ENCODE measurements at places on chromosomes 7 and 10.

GRCh38 chr10:76903387-76903945 is 734.1 kb downstream of the KCNMA1 start:
- DNase-seq: no peak

- no peak for DNase-seq
Observed at GRCh38 chr10:120969219-120969645, 118.1 kb downstream of the WDR11 start.

GRCh38 chr10:13669182-13669855 is 82.6 kb downstream of the PRPF18 start:
- DNase-seq: no peak

DNA sequence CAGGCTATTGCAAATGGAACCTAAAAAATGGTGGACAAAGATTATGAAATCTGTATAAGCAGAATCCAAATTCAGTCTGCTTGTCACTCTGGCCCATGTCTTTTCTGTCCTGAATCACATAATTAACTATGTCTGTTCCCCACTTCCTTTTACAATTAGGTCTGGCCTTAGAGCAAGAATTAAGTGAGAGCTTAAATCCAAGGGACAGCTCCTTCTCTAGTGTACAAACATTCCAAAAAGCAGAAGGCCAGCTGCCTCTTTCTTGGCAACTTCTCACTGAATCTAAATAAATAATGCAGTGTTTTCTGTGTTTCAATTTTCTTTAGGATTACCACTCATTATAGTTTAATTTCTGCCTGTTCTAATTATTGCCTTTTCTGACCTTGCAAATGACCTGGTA is 39.3 kb upstream of the NEBL start:
- no peak for DNase-seq

GRCh38 chr10:62554632-62555199 is 180.5 kb downstream of the ZNF365 start:
- DNase-seq: peak; percentile 14

DNA sequence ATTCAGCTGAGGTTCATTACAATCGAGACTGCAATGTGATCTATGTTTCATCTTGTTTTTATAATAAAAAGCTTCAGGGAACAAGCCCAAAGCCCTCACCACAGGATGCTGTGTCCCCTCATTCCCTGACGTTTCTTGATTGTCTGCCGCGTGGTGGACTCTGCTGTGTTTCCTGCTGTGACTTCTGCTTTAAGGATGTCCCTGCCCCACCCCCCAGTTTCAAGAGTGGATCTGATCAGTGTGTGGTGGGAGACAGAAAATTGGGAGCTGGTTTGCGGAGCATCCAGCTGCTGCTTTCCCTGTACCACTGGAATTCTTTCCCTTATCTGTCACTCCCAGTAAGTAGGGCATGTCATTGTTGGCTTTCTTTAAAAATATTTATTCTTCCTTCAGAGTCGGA is 86.2 kb downstream of the CREM start:
- no peak for DNase-seq

- no peak for DNase-seq
Observed at GRCh38 chr7:1885465-1886226, 215.6 kb downstream of the ELFN1 start.
